ENCODE measurements at places on chromosomes 12 and 14.

- no peak for DNase-seq
Measured at GRCh38 chr12:114026805-114027204, 60.7 kb upstream of the RBM19 start.

DNA sequence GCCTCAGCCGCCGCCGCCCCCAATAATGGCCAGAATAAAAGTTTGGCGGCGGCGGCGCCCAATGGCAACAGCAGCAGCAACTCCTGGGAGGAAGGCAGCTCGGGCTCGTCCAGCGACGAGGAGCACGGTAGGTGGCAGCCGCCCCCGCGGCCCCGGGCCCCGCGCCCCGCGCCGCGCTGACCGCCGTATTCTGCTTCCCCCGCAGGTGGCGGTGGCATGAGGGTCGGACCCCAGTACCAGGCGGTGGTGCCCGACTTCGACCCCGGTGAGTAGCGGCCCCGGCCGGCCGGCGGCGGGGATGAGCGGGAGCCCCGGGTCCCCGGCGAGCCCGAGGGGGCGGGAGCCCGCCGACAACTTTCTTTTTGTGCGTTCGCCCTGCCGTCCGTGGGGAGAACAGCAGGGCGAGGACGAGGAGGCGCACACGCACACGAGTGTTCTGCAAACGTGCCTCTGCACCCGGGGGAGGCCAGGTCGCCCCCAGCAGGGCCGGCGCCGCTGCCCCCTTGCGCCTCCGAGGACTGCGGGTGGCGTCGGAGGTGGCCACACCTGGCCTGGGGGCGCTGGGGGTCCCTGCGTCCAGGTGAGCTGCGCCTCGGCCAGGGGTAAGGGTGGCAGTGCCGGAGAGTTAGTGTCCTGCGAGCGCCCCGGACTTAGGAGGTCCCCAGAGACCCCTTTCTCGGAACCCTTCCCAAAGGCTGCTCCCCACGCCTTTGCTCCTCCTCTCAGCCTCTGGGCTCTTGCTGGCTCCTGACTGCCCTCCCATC lies 794 bp downstream of the RCOR1 start:
- no peak for DNase-seq

DNA sequence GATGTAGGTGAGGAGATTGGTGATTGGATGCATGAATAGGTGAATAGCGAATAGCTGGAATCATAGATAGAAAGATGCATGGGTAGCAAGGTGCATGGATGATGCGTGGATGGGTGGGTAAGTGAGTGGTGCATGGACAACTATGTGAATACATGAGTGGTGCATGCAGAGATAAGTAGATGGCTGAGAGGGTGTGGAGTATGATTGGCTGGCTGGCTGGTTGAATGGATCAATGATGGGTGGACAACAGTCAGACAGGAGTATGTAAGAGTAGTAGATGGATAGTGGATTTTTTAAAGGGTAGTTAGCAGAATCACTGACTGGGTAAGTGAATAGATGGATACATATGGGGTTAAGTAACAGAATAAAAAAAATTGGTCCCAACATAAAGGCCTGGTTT lies 33.9 kb downstream of the SERPINA3 start:
- no peak for DNase-seq

DNA sequence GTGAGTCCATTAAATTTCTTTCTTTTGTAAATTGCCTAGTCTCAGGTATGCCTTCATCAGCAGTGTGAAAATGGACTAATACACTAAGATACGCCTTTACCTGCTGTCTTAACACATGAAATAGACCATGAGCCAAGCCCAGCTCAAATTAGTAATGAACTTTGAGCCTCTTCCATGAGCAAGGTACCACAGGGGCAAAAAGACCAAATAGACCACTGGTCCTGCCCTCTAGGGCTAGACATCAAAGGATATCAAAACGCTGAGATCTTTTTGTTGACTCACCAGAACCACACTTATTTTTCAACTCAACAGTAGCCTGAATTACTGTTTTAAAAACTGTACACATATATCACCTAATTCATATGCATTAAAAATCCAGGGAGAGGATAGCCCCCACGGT lies 137.5 kb upstream of the NOS1 start:
- no peak for DNase-seq

GRCh38 chr14:87434011-87434410 lies 559.0 kb downstream of the GALC start:
- no peak for DNase-seq

DNA sequence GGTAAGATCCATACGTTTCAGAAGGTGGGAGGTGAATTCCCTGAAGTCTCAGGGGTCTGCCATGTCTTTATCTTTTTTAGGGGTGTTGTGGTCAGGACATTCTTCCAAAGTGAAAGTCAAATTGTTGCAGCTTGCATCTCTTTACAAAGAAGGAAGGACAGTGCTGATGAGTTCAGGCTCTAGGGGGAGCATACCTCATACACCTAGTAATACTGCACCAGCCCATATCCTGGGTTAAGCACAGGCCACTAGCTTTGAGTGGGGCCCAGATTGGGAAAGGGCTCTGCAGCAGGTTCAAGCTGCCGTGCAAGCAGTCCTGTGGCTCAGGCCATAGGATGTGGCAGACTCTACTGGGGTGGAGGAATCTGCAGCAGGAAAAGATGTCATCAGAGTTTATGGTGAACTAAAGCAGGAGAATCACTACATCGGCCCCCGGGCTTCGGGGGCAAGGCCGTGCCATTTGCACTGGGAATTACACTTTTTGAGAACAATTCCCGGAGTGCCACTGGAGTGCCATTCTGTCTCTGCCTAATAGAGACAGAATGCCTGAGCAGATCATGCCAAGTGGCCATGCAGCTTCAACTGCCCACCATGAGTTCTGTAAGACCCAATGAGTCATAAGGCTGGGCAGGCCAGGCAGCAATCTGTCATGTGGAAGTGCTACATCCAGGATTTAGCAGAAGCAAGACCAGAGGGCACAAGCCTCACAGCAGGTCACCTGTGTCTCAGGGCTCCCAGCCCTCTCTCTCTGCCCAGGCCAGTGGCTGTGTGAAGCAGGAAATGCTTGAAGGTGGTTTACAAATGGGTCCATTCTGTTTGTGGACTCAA lies 32.3 kb downstream of the DIO3 start:
- DNase-seq = no peak

DNA sequence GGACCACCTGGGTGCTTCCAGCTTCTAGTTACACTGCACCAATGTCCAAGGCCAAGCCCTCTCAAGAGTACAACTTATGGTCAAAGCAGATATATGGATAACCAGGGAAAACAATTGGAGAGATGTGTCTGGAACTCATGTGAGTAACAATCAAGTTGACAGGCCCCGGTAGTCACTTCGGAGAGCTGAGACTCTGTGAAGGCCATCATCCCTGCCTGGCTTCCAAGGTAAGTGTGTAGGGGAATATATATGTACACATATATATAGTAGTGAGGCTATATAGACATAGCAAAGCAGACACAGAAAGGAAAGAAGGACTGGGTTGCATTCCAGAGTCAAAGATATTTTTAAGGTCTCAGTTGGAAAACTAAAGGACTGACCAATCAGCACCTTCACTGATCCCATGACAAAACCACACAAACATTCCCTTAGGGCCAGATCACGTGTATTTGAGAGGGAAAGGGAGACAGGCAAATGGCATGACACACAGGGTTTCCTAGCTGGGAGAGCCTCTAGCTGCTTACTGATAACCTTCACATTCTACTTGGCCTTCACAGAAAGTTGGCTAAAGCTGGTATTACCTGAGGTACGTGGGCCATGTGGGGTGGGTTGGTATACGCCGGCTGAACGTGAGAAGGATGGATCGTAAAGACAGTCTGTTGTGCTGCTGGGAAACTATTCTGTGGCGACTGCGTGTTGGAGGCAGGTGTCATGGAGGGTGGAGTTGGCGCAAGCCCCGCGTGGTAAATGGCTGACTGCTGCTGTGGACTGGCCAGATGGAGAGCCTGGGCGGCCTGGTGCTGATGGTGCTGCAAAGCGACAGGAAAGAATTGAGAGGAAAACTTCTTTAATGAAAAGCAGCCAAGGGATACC lies 50.0 kb downstream of the SH2B3 start:
- DNase-seq = no peak

DNA sequence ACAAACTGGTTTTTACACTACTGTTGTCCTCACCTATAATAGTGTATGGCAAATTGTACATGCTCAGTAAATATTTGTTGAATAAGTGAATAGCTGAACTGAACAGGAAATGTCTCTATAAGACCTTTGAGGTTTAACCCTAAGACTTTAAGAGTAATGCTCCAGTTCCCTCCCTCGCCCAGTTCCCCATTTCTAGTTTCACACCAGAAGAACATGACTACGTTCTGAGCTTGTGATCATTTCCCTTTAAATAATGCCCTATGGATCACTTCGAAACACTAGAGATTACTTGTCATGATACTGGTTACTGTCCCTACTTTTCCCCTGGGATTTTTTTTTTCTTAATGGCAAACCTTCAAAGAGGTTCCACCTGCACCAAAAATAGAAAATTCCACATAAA lies 69.3 kb downstream of the PRKD1 start:
- no peak for DNase-seq

DNA sequence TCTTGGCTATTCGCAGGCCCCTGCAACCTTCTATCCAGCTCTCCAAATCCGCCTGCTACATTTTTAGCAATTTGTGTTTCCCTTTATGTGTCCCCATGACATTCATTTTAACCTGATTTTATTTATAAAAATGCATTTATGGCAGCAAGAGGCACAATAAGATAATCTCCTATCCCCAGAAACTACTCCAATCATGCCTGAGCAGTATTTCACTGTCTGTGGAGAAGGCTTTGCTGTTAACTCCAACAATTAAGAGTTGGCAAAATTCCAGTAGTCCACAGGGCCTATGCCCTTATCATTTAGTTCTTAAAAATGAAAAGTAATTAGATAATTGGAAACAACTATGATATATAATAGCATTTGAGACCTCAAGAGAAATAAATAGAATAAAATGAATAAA lies 462.4 kb downstream of the TRHDE start:
- no peak for DNase-seq

- no peak for DNase-seq
Measured at GRCh38 chr12:83461336-83461935, 774.7 kb downstream of the TMTC2 start.

GRCh38 chr12:129162805-129163204 lies 309.5 kb downstream of the GLT1D1 start:
- no peak for DNase-seq

- no peak for DNase-seq
Measured at GRCh38 chr12:6392504-6392903, 8.5 kb downstream of the LTBR start.

DNA sequence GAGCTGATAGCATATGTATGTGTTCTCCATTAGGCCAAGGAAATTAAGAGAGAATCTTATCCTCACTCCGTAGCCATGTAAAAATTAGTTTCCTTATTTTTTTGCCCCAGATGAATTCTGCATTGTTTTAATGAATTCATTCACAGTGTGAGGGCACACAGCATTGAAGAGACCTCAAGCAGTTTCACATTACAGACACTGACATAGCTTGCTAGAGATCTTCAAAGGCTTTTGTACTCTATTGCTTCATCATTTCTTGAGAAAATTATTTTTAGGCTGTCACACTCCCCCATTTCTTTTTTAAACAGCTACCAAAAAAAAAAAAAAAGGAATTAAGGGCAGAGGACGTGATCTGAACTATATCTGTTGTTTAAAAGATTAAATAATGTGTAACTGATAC lies 251.1 kb downstream of the BCAT1 start:
- DNase-seq = no peak

DNA sequence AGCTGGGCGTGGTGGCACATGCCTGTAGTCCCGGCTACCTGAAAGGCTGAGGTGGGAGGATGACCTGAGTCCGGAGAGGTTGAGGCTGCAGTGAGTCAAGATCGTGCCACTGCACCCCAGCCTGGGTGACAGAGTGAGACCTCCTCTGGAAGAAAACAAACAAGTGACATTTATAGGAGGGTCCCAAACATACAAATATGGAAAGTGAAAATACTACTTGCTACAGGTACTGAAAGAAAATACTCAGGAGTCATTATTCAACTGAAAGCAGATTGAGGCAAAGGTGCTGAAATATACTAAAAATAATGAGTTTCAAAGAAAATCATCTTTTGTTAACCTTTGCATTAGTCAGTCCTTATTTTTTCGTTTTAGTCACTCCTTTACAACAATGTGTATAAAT lies 53.5 kb downstream of the ETV6 start:
- DNase-seq = no peak

DNA sequence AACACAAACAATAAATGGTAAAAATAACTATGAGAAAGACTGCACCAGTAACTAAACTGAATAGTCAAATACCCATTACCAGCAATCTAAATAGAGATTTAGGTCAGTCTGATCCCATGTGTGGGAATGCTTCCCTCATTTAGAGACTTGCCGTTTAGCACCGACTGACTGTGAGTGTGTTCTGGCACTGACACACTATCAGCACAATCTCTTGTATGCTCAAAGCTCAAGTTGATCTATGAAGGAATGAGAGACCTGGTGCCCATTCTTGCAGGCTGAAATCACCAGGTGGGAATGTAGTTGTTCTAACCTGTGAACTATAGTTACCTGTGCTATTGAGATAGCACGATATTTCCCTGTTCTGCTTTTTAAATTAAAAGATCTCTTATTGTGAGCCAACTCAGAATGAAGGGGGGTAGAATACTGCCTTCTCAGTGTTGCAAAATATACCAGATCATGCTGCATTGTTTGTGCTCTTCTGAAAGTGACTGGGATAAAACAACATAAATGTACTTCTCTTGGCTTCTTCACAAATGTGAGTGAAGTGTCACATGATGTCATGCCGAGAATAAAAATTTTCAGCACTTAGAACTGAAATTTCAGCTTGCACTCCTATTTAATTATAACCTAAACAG lies 99.6 kb downstream of the LIN7A start:
- DNase-seq = no peak

All from NCI-H187 treated with DMSO at 0.1 percent for 48 hours (cell line).